ENCODE measurements at places on chromosomes 11 and 22.
A peak's percentile ranks its signal among the peaks of the same experiment; 100 is the strongest.

GRCh38 chr22:39493759-39494158 is 8.3 kb upstream of the MIEF1 start:
- DNase-seq = no peak

DNA sequence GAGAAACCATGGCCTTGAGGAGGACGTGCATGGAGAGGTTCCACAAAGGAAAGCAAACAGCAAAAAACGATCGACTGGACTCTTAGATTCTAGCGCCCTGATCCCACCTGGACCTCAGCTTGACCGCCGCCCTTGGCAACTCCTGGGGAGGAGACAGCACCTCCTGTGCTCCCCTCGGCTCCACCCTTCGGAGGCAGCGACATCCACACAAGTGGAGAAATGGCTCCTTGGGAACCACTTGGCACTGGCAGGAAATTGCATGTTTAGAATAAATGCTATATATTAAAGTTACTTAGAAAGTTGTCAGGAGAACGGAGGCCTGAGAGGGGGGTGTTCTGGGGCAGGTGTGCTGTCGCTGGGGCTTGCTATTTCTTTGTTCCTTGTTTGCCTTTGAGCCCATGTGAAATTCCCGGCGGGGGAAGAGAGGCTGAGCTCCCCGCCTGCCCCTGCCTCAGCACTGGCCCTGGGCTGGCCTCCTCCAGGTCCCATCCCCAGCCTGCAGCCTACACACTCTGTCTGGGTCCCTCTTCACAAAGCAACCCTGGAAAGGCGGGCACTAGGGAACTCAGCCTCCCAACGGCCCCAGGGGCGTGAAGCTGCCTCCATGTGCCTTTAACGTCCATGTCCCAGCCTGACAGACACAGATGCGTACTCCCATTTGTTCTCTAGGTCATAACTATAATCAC is 395.3 kb downstream of the BRD1 start:
- no peak for DNase-seq

DNA sequence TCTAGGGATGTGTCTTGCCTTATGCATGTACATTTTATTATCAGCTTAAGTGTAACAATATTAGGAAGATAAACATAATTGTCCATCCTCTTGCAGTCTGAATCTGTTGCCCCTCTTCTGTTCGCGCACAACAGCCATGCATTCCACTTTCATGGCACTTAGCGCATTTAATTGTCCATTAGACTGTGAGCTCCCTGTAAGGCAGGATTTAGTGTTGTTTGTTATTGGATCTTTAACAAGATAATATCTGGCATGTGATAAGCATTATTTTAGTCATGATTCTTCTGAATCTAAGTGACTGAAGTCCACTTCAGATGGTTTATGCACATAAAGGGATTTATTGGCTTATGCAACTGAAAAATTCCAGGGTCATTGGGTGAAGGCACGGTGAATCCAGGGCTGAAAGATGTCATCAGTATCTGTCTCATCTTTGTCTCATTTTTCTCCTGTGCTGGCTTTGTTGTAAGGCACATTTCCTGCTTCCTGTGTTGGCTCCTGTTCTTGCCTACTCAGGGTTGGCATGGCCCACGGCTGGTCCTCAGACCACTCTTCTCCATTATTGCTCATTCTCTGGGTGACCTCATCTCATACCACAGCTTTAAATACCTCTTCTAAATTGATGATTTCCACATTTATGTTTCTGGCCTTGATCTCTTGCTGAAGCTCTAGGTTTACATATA is 37.6 kb downstream of the ATXN10 start:
- no peak for DNase-seq

- DNase-seq = no peak
Observed at GRCh38 chr11:124748481-124749343, 3.3 kb downstream of the VSIG2 start.

GRCh38 chr11:75635066-75635862 is 33.6 kb downstream of the MAP6 start:
- DNase-seq = no peak

- no peak for DNase-seq
Observed at GRCh38 chr22:30870451-30871345, 97.9 kb downstream of the MORC2 start.

DNA sequence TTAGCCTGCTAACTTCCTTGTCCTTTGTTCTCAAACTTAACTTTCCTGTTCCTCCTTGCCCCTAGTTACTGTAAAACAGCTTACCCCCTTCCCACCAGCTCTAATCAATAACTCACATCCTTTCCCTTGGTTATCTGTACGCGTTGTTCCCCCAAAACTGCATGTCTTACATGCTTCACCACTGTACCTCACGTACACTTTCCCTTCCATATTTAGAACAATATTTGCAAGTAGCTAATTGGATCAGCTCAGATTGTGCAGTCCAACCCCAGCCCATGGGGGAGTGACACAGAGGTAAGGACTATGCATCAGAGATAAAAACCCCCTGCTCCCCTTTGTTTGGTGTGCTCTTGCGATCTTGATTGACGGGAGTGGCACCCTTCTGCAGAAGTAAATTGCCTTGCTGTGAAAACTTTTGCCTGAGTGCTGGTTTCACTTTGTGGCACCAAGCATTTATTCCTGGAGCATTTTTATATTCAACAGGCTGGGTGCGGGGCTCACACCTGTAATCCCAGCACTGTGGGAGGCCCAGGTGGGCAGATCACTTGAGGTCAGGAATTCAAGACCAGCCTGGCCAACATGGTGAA is 30.9 kb downstream of the MIF start:
- no peak for DNase-seq

DNA sequence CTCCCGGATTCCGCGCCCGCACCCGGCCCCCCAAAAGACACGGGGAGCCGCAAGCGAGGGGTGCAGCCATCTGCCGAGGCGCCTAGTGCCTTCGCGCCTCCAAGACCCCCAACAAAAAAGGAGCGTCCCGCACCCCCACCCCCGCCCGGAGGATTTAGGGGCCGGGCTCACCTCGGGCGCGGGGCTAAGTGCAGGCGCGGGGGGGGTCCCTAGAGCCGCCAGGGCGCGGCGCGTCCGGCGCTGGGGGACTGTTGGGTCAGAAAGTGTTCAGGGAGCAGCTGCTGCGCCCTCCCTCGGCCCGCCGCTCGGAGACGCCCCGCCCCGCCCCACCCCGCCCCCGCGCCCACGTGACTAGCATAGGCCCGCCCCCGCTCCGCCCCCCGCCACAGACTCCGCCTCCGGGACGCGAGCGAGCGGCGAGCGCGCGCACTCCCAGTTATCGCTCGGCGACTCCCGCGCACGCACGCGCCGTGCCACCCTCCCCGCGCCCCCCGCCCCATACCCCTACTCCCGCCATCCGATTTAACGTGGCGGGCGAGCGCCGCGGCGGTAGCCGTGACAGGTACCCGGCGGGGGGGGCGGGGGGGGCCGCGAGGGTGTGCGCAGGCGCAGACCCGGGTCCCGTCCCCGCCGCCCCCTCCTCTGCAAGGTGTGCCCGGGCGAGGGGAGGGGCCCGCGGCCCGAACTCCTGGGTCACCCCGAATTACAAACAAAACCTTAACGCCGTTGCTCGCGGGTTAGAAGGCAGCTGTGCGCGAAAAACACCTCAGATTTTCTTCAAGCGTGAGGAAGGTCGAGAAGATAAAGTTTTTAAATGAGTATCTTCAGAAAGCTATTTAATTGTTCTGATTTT is 56.2 kb downstream of the KCNJ4 start:
- DNase-seq = peak; percentile 66

GRCh38 chr11:62223095-62223494 is 14.6 kb downstream of the SCGB2A1 start:
- DNase-seq = no peak

DNA sequence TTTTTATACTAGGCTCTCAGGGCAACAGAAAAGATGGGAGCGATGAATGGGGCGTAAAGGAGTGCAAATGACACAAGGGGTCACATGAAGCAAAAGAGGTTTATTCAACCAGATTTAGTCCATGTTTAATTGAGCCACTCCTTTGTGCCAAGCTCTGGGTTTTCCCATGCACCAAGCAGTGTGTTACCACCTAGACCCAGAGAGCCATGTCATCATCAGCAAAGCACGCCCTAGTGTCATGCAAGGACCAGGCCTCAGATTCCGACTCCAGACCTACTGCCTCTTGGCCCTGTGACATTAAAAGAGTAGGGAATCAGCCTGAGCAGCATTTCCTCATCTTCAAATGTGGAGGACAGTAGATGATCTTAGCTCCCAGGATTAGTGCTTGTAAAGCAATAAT is 1.1 kb upstream of the IGLL5 start:
- DNase-seq = no peak

- DNase-seq = no peak
Observed at GRCh38 chr22:46788441-46789172, 26.2 kb downstream of the TBC1D22A start.

GRCh38 chr22:49721211-49721763 is 106.4 kb downstream of the BRD1 start:
- DNase-seq = no peak

GRCh38 chr11:88552379-88553062 is 215.0 kb upstream of the CTSC start:
- peak; percentile 49 for DNase-seq

DNA sequence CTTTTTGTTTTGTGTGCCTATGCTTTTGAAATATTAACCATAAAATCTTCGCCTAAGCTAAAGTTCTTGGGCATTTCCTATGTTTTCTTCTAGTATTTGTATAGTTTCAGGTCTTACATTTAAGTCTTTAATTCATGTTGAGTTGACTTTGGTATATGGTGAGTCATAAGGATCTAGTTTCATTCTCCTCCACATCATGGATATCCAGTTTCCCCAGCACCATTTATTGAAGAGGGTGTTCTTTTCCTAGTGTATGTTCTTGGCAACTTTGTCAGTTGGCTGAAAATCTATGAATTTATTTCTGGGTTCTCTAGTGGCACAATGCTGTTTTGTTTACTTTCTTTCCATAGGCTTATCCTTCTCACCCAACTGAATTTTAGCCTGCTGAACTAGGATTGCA is 49.0 kb downstream of the CTSC start:
- DNase-seq = no peak

Data from Jurkat, Clone E6-1 (cell line).